ENCODE measurements at places on chromosomes 4 and X. TPM values are rescaled to one million over a fixed set of nuclear protein-coding genes. Genes with fewer than 3 reads are reported as not detected.

Gene TMEM31
- 0.25 TPM for total RNA-seq

Gene WDFY3
- total RNA-seq = 2.3 TPM

Gene RBBP7
- 238 TPM for total RNA-seq

Gene MAGEB2
- not detected for total RNA-seq

Gene SERPINA7
- total RNA-seq = not detected

Gene PAGE3
- not detected for total RNA-seq

Gene RAB9A
- 24.9 TPM for total RNA-seq

Gene MAOA
- total RNA-seq = 2.2 TPM

Gene GPRASP1
- total RNA-seq = 4.2 TPM

Gene NRK
- total RNA-seq = not detected

Gene ANXA3
- total RNA-seq = 0.49 TPM

Gene EMD
- 89.4 TPM for total RNA-seq

Gene FAM47E
- not detected for total RNA-seq

Gene HAND2
- not detected for total RNA-seq

Gene HMX1
- not detected for total RNA-seq

Gene RAB41
- not detected for total RNA-seq
